ENCODE measurements at places on chromosomes 1 and 21. TPM values are rescaled to one million over a fixed set of nuclear protein-coding genes. Genes with fewer than 3 reads are reported as not detected.
A peak's percentile ranks its signal among the peaks of the same experiment; 100 is the strongest.

DNA sequence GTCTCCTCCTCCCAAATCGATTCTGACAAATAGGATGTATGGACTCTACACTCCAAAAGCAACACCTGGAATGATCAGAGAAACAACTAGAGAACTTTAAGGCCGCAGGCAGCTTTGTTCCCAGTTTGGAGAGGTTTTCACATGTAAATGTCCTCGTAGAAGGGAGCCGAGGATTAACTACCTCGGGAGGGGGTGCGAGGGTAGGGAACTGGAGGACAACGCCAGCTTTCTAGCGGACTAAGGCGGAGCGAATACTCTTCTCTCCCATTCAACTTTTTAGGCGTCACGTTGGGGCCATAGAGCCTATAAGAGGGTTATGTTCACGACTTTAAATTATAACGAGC lies 1.2 kb downstream of the SCAF4 start:
- peaks cover 10% of the 10 kb centered on the region for H3K4me1 ChIP-seq
- peak; percentile 10 for DNase-seq
- H3K36me3 ChIP-seq: peaks cover 7% of the 10 kb centered on the region
- peak overlapping the region; percentile 86 for H3K4me3 ChIP-seq
- H3K27me3 ChIP-seq: no peaks in the 10 kb centered on the region
- peak overlapping the region; percentile 72 for H3K27ac ChIP-seq

GRCh38 chr1:214707306-214708087 lies 104.5 kb downstream of the CENPF start:
- H3K27ac ChIP-seq: no peak overlapping the region
- H3K4me3 ChIP-seq: no peak overlapping the region
- no peaks in the 10 kb centered on the region for H3K27me3 ChIP-seq
- no peak for DNase-seq
- no peaks in the 10 kb centered on the region for H3K4me1 ChIP-seq
- no peaks in the 10 kb centered on the region for H3K36me3 ChIP-seq

- H3K4me3 ChIP-seq: no peak overlapping the region
- H3K4me1 ChIP-seq: peaks cover 9% of the 10 kb centered on the region
- no peak for DNase-seq
- no peak overlapping the region for H3K27ac ChIP-seq
- peaks cover 15% of the 10 kb centered on the region for H3K27me3 ChIP-seq
Observed at GRCh38 chr21:41477641-41478318, 30.2 kb downstream of the TMPRSS2 start.

DNA sequence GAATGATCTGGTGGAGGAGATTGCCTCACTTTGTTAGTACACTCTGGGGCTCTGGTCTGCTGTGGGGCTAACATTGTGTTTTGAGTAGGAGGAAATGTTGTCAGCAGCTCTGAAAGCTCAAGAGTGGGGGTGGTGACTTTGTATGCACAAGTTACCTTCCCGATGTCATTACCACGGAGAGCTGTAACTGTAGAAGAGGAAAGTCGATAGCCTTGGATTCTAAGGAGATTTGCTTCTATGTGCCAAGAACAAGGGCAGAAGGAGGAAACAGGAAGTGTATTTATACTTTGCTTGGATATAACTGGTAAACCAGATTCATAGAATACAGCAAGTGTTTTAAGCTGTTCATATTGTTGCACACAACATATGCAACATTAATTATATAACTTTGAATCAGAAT lies 196.1 kb downstream of the AMY1C start:
- no peaks in the 10 kb centered on the region for H3K27me3 ChIP-seq
- no peak overlapping the region for H3K27ac ChIP-seq
- H3K36me3 ChIP-seq: no peaks in the 10 kb centered on the region

DNA sequence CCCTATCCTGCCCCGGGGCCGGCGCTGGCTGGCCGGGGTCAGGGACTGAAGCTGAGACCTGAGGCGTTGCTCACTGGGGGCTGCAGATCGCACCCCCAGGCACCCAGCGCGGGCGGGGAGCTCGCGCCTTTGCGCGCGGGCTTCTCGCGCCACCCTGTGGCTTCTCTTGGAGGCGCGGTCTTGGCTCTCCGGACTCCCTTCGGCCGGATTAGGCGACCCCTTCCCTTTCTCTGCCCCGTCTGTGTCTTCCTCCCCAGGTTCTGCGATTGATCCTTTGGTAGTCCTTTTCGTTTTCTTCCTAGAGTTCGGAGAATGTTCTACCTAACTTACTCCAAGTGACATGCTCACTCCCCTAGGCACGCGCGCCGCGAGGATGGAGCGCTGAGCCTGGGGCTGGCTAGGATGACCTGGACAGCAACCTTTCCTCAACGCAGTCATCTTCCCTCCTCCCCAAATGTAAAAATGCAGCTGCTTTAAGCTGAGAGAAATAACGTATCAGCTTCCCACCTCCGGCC lies 495 bp upstream of the NTRK1 start:
- peaks cover 44% of the 10 kb centered on the region for H3K4me1 ChIP-seq
- H3K4me3 ChIP-seq: peak overlapping the region; percentile 87
- DNase-seq: peak; percentile 48
- H3K27ac ChIP-seq: peak overlapping the region; percentile 44
- peaks cover 27% of the 10 kb centered on the region for H3K27me3 ChIP-seq
- peaks cover 38% of the 10 kb centered on the region for H3K36me3 ChIP-seq

GRCh38 chr1:229254910-229255541 lies 15.9 kb upstream of the RAB4A start:
- H3K36me3 ChIP-seq: no peaks in the 10 kb centered on the region
- H3K27me3 ChIP-seq: peaks cover 2% of the 10 kb centered on the region
- no peak overlapping the region for H3K4me3 ChIP-seq

DNA sequence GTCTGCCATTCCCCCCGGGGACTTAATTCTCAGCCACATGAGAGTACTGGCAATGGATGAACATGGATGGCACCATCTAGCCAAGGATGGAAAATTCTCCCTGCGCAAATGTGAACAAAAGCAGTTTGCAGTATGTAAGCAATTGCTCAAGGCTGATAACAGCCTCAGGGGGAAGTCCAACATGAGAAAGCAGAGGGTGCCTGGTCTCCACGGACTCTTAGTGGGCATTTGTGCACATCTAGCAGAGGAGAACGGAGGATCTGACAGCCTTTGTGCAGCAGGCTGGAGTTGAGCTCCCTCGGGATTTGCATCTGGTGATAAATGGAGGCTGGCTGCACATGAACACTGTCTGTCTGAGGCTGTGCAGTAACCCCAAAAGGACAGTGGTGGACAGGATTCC lies 13.9 kb upstream of the OLIG1 start:
- peaks cover 17% of the 10 kb centered on the region for H3K27me3 ChIP-seq
- H3K36me3 ChIP-seq: no peaks in the 10 kb centered on the region
- no peak overlapping the region for H3K4me3 ChIP-seq
- DNase-seq: no peak

GRCh38 chr1:154748405-154748775 lies 121.7 kb downstream of the KCNN3 start:
- H3K4me1 ChIP-seq: peaks cover 78% of the 10 kb centered on the region
- H3K27ac ChIP-seq: peak overlapping the region; percentile 91
- no peak for DNase-seq

DNA sequence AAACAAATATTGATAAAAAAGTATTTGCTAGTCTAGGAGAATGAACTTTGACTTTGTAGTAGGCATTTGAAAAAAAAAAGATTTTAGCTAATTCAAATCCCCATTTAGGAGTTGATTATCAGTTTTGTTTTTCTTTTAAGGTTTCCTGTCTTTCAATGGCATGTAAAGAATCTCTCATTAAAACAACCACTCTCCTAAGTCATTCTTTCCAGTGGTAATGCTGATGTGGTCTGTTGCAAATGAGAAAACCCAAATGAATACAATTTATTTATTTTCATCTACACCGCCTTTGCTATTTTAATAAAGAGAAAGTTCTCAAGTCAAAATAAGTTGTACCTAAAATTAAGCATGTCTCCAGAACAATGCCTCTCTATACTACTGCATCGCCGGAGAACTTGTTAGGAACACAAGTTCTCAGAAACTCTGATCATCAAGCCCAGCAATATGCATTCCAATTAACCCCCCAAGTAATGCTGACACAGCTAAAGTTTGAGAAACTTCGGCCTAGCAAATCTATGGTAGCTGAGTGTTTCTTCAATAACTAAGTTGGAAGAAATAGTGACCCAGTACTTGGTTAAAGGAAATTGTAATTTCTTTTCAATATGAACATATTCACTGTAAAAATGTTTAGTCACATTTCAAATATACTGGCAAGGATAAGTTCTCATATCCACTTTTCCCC lies 255.1 kb downstream of the PTPRC start:
- H3K4me3 ChIP-seq: no peak overlapping the region
- no peaks in the 10 kb centered on the region for H3K27me3 ChIP-seq
- H3K4me1 ChIP-seq: peaks cover 23% of the 10 kb centered on the region
- DNase-seq: no peak

DNA sequence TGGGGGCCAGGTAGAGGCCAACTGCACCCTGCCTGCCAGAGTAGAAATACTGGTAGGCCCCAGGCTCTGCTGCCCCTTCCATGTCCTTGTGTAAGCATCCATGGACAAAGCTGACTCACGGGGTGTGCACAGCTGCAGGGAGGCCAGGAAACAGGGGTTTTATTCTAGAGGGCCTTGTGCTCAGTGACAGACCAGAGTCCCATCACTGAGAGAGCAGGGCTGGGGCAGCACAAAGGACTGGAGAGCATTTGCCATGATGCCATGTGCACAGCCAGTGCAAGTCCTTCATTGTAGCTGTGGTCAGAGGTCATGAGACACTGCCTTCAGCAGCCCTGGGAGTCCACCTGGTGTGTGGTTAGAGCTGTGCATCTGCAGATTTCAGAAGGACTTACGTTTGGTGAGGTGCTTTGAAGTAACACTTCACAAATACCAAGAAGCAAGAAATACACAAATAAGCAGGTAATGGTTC lies 8.1 kb downstream of the ARF1 start:
- DNase-seq: no peak
- H3K36me3 ChIP-seq: peaks cover 82% of the 10 kb centered on the region
- no peak overlapping the region for H3K4me3 ChIP-seq
- no peak overlapping the region for H3K27ac ChIP-seq
- H3K27me3 ChIP-seq: no peaks in the 10 kb centered on the region

DNA sequence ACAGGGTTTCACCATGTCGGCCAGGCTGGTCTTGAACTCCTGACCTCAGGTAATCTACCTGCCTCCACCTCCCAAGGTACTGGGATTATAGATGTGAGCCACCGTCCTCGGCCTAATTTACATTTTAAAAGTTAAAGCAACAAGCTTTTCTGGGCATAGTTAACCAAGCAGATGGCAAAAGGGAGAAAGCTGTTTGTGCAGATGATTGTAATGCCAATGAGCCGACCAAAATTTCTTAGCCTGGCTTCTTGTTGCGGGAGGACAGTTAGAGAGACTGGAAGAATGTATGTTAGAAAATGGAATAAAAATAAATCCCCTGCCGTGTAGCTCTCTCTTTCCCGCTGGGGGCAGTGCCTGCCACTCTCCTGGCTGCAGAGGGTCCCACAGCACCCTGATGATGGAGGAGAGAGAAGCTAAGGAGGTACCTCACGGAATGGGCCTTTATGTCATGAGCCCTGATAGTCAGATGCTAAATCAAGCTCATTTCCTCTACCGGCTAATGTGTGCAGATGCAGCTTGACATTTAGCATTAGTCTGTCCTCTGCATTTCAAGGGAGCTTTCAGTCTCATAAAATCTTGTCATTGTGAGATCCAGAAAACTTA lies 87.2 kb downstream of the HHAT start:
- H3K4me1 ChIP-seq: no peaks in the 10 kb centered on the region
- H3K4me3 ChIP-seq: no peak overlapping the region
- H3K27ac ChIP-seq: no peak overlapping the region
- H3K36me3 ChIP-seq: no peaks in the 10 kb centered on the region

GRCh38 chr1:220182656-220183055 lies 88.7 kb downstream of the IARS2 start:
- H3K27me3 ChIP-seq: no peaks in the 10 kb centered on the region
- H3K4me3 ChIP-seq: no peak overlapping the region
- peaks cover 42% of the 10 kb centered on the region for H3K36me3 ChIP-seq
- no peak overlapping the region for H3K27ac ChIP-seq
- DNase-seq: no peak

DNA sequence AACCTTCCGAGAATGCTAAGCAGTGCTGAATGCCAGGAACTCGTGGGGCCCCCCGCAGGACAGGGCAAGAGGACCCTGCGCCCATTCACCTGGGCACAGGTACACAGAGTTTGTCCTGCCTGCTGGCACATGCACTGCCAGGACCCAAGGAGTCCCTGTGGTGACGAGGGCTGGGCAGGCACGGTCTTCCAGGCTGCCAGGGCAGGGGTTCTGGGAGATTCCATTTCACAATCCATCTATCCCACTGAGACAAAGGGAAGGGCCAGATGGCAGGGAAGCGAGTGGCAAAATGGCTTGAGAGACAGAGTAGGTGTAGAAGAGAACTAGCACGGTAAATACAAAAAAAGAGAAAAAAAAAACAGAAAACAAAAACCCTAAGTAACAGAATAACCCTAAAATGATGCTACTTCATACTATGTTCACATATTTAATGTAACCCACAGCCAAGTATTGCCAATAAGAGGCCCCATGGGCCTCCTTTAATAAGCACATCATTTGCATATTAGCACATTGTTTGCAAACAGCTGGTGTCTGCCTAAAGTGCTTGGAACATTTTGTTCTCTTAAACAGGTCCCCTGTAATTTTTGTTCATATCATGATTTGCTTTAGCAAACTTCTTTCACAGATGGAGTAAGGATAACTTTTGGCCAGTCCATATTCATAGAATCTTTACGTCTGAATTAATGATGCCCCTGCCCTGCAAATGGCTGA lies 83.8 kb downstream of the STUM start:
- no peaks in the 10 kb centered on the region for H3K27me3 ChIP-seq
- no peak overlapping the region for H3K4me3 ChIP-seq
- peaks cover 50% of the 10 kb centered on the region for H3K36me3 ChIP-seq
- peaks cover 49% of the 10 kb centered on the region for H3K4me1 ChIP-seq
- no peak for DNase-seq

- H3K27me3 ChIP-seq: no peaks in the 10 kb centered on the region
- DNase-seq: no peak
- H3K27ac ChIP-seq: no peak overlapping the region
- peaks cover 3% of the 10 kb centered on the region for H3K36me3 ChIP-seq
Observed at GRCh38 chr1:107894605-107895004, 70.4 kb downstream of the VAV3 start.

DNA sequence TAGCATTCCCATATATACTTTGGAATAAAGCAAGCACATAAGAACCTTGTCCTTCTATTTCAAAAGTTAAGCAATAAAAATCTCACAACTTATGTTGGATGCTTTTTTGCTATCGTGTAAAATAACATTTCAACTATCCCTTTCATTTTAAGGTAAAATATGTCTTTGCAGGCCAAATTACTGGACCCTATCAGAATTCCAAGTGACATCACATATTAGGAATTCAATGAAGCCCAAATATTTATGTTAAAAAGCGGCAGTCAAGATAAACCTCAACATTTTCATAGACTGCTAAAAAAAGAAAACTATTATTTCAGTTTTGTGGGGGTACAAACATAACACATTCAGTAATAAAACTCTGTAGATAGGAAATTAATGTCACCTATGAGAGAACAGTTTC lies 252.0 kb downstream of the KCTD3 start:
- H3K4me3 ChIP-seq: no peak overlapping the region
- no peaks in the 10 kb centered on the region for H3K4me1 ChIP-seq
- no peaks in the 10 kb centered on the region for H3K27me3 ChIP-seq
- DNase-seq: no peak
- no peaks in the 10 kb centered on the region for H3K36me3 ChIP-seq

KDF1 gene
- total RNA-seq: not detected

GPR52 gene
- total RNA-seq: 1.6 TPM

PRAMEF2 gene
- not detected for total RNA-seq

SPRR2E gene
- not detected for total RNA-seq

SPAG17 gene
- total RNA-seq: not detected

EDN2 gene
- total RNA-seq: not detected

NBPF4 gene
- total RNA-seq: 0.97 TPM

BSDC1 gene
- total RNA-seq: 48.9 TPM

ADGRB2 gene
- total RNA-seq: 5.4 TPM
